AG08396 (cell line): ENCODE measurements at places on chromosomes 3 and 15.

- no peak for DNase-seq
Observed at GRCh38 chr3:3696345-3696744, 102.9 kb upstream of the LRRN1 start.

GRCh38 chr3:117480972-117481371 lies 771.4 kb downstream of the TUSC7 start:
- no peak for DNase-seq

GRCh38 chr15:64970698-64971097 lies 19.0 kb downstream of the SPG21 start:
- no peak for DNase-seq

DNA sequence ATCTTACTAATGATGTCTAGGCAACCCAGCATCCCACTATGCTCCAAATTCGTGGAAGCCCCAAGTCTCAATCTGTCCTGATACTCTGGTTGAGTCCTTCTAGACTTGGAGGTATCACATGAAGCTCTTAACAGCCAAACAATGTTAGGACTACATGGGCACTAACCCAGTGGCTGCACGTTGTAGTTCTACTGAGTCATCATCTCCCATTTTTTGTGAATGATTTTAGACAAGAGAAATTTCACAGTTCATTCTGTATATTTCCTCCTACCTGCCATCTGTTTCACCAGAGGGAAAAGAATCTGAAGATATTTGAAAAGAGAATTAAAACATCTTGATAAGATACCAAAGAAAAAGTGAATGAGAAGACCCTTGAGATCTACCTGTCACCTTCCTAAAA lies 9.8 kb upstream of the WWTR1 start:
- no peak for DNase-seq

GRCh38 chr3:15796771-15797641 lies 773 bp downstream of the ANKRD28 start:
- DNase-seq: no peak

GRCh38 chr3:188832146-188832545 lies 339.6 kb upstream of the TPRG1 start:
- DNase-seq: no peak

DNA sequence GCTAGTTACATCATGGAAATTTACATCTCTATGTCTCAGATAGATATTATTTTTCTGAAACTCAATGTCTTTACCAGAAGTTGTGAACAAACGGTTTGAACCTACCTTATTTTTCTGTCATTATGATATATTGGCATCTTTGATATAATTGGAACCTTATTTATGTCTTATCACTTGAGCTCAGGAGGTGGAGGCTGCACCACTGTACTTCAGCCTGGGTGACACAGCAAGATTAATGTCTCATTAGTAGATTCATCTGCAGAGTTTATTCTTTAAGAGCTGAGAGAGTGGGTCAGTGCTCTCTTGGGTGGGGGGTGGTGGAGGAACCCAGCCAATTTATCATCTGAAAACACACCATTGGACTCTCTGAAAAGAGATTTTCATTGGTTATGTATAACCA lies 21.4 kb downstream of the SCG3 start:
- no peak for DNase-seq

DNA sequence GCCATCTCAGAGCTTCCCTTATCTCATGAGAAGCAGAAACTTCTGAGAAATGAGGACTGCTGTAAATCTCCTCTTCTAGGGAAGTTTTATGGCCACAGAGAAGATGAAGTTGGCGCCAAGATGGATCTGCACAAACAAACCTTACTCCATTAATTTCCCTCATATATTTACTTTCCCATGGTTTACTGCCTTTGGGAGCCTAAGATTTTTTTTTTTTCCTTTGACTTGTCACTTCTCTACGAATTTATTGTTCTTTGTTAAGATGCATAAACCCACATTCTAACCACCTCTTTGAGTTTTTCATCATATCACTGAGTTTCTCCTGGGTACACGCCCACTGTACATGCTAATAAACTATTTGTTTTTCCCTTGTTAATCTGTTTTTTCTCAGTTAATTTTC lies 21.5 kb upstream of the NPTN start:
- DNase-seq: no peak

DNA sequence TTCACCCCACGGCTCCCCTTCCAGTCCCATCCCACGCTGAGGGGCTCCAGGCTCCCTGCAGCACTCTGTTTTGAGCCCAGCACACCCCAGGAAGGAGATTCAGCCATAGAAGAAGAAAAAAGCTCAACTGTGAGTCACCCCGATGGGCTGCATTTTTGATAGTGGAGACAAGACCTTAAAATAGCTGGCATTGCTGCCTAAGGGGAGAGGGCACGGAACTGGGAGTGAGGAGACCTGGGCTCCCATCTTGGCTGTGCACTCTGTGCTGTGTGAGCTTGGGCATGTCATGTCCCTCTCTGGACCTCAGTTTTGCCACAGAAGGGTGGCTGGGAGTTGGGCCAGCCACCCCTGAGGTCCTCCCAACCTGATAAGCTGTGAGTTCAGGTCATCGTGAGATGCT lies 57.2 kb upstream of the SMAD6 start:
- DNase-seq: peak; percentile 67

- DNase-seq: no peak
Observed at GRCh38 chr3:63870615-63871005, 6.9 kb downstream of the ATXN7 start.
